Thymus (tissue), 14 donors: ENCODE measurements at places on chromosomes 7 and 10. TPM values are rescaled to one million over a fixed set of nuclear protein-coding genes. Genes with fewer than 3 reads are reported as not detected.

DNA sequence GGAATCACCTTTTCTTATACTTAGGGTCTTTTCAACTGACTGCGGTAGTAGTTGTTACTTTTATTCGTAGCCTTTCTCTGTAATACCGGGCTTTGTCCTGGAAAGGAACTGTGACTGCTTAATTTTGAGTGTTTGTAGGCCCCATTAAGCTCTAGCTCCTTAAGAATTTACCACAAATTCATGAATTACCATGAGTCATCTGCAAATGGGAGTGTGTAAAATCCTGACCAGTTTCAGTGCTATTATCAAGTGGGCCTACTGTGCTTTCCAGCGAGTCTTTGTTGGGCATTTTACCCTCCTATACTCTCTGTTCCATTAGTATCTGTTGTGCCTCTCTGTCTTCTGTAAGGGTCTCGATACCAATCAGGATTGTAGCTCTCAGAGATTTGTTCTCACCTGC is 49.7 kb downstream of the ZMYND11 start:
- no peak for DNase-seq

GRCh38 chr7:137110091-137110509 is 233.4 kb downstream of the PTN start:
- no peak for DNase-seq

GRCh38 chr10:76341740-76342139 is 910.3 kb downstream of the LRMDA start:
- DNase-seq = no peak

DNA sequence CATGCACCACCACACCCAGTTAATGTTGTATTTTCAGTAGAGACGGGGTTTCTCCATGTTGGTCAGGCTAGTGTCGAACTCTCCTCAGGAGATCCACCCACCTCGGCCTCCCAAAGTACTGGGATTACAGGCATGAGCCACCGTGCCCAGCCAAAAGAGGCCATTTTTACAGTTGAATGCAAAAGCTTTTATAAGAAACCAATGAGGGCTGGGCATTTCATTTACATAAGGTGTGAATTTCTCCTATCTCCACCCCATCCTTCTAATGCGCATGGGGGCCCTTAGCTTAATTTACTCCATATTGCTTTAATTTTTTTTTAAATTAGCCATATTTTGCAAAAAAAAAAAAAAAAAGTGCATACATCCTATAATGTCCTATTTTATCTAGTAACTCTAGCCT is 25.1 kb upstream of the EIF4H start:
- DNase-seq = no peak

GRCh38 chr7:47132471-47132870 is 449.4 kb downstream of the TNS3 start:
- DNase-seq = no peak

DNA sequence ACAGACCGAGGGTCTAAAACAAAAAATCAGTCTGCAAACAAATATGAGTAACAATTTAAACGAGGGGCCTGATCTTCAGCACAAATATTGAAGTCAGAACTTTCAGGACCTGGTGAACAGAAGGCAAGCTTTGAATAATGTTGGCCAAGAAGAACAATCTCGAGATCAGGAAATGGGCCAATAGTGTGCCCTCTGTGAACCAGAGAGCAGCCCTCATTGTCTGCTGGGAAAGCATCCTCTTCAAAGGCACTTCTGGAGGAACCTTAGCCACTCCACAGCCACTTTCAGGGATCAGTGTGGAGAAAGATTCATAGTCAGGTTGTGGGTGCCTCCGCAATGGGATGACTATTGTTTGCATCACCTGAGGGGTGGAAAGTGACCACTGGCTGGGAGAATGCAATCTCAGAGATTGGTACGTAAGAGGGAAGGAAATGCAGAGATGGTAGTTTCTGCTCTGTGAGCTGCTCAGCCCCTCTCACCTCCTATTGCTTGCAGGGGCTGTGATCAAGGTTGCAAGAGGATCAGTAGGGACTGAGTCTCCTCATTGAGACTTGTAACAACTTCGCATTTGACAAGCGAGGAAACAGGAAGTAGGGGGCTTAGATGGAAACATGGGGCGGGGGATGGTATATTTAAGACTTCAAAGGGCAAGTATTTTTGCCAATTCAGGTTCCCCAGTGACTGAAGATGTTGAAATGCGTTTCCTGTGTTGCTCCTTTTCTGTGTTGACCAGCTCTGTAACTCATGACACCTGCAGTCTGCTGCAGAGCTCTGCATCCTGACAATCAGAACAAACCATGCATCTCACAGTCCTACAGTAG is 28.4 kb upstream of the IFRD1 start:
- peak; percentile 77 for DNase-seq

DNA sequence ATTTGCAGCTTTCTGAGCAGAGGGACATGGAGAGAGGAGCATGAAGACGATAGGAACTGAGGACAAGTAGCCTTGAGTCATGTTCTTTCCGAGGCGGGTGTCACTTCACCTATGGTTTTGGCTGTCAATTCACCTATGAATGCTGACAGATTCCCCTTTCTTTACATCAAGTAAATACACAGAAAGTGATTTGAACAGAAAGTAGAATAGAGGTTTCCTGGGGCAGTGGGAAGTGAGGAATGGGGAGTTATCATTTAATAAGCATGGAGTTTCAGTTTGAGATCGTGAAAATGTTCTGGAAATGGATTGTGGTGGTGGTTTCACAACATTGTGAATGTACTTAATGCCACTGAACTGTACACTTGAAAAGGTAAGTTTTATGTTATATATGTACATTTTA is 138.4 kb upstream of the MDFIC start:
- no peak for DNase-seq

GRCh38 chr7:115056019-115056418 is 134.1 kb downstream of the MDFIC start:
- no peak for DNase-seq

- no peak for DNase-seq
Observed at GRCh38 chr7:132501956-132502355, 74.3 kb downstream of the PLXNA4 start.

- no peak for DNase-seq
Observed at GRCh38 chr7:127317447-127317961, 64.8 kb upstream of the GRM8 start.

- no peak for DNase-seq
Observed at GRCh38 chr7:82685214-82685613, 241.6 kb upstream of the CACNA2D1 start.

GRCh38 chr10:91296471-91296870 is 76.0 kb downstream of the PCGF5 start:
- no peak for DNase-seq

GRCh38 chr7:78967046-78967445 is 486.4 kb downstream of the MAGI2 start:
- no peak for DNase-seq

DNA sequence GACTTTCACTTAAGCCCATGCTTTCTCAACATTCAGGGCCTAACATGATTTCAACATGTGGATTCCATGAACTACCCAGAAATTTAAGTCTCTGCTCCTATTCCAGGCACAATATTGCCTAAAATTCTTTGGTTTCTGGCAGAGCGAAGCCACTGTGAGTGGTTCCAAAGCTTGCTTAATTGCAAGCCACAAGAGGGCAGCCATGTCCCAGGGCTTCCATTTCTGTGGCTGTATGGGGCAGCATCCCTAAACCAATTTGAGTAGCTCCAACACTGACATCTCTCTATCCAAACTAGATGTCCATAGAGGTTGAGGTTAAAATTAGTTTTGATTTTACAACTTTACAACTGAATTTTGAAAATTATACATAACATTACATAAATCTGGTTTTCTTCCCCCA is 56.3 kb upstream of the MDFIC start:
- peak; percentile 9 for DNase-seq

DNA sequence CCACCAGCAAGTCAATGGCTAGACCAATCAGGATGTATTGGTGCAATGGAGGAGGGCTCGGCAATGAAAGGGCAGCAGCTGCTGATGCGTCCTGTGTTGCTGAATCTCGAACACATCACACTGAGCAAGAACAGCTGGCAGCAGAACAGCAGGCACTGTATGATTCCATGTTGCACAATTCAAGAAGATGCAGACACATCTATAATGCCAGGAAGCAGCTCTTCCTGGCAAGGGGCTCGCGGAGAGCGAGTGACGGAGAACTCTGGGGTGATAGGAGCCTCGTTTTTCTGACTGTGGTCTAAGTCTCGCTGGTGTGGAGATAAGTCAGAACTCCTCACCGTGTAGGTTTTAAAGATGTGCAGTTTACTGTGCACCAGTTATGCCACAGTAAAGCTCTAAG is 24.8 kb upstream of the PFKP start:
- no peak for DNase-seq

DNA sequence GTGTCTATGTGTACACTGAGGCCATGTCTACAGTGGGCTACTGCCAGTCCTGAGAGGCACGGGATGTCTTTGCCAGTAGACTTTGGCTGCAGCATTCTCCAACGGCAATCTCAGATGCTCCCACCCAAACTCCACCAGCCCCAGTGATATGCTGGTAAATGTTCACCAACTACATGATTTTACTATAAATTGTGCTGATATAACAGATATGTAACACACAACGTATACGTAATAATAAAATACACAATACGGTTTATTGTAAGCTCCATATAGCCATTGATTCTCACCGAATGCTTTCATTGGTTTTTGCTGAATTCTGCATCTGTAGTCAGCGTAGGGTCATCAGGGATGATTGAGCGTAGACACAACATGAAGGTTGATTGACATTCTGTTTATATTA is 47.3 kb upstream of the C7orf33 start:
- no peak for DNase-seq

GRCh38 chr7:98116656-98117461 is 10.2 kb downstream of the LMTK2 start:
- no peak for DNase-seq

GRCh38 chr10:49519717-49520116 is 19.2 kb downstream of the ERCC6 start:
- no peak for DNase-seq

DNA sequence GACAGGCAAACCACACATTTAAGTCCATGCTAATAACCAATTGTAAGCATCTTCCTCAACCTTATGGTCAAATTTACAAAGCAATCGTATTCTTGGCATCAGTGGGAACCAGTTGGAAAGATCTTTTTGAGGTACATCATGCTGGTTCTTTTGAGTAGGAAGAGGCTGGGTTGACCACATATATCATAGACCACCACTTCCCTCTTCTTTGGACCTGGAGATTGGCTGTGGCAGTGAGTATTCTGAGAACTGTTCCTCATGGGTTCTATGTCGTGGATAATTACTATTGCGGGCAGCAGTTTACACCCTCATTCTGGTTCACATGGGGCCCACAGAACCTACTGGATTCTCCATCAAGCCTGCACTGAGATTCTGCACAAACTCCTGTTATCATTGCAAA is 35.5 kb upstream of the C1GALT1 start:
- DNase-seq = no peak

GRCh38 chr10:46245381-46245900 is 41.4 kb upstream of the ANTXRL start:
- DNase-seq = no peak

GRCh38 chr7:66877577-66878300 is 43.3 kb upstream of the TMEM248 start:
- DNase-seq = no peak

- no peak for DNase-seq
Observed at GRCh38 chr10:26517141-26517867, 79.2 kb downstream of the APBB1IP start.

DNA sequence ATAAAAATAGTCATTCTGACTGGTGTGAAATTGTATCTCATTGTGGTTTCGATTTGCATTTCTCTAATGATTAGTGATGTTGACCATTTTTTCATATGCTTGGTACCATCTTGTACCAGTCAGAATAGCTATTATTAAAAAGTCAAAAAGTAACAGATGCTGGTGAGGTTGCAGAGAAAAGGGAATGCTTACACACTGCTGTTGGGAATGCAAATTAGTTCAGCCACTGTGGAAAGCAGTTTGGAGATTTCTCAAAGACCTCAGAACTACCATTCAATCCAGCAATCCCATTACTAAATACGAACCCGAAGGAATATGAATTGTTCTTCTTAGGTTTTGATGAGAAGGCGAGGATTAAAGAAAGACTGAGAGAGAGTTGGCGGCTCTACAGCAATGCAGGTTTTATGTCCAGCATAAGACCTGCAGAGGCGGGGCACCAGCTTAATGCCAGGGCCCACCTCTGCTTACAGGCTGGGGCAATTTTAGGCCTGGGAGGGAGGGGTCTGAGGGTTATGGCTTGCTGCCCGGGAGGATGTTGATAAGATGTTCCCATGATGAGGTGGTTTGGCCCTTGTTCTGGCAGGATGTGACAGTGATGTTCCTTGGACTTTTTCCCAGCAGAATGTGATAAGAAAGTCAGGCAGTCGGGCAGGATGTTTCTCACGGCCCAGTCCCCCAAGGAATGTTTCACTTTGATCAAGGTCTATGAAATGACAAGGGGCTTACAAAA is 74.4 kb downstream of the MEST start:
- no peak for DNase-seq

GRCh38 chr7:46079421-46079820 is 158.3 kb upstream of the IGFBP3 start:
- no peak for DNase-seq

DNA sequence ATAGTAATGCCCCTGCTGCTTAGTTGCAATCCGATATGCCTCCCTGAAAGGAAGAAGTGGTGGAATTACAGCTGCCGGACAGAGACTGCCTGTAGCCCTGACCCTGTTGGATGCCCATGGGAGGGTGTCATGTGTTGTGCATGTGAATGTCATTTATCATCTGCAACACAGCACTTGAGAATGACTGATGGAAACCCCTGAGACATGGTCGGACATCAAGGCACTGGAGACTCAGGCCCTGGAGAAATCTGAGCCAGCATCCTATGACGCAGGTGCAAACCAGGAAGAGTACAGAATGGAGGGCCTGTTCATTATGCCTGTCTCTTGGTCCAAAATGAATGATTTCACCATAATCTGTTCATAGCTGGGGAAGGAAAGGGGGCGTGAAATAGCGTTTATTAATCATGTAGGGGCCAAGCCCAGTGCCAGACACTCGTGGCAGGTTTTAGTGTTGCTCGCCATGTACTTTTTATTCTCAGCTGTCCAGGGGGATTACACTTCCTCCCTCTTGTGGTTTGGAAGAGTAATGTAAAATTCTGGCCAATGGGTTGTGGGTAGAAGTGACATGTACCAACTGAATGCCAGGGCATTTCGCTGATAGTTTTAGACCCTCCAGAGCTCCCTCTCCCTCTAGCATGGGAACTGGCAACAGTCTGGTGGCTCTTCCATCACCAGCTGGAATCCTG is 23.0 kb upstream of the LEP start:
- DNase-seq = no peak

Gene MBL2
- 0.05 TPM for total RNA-seq

Gene ANKRD22
- total RNA-seq = 15.5 TPM

Gene GCK
- 0.24 TPM for total RNA-seq

Gene CNPY1
- not detected for total RNA-seq

Gene SORBS1
- 1.9 TPM for total RNA-seq

Gene AZGP1
- total RNA-seq = 0.76 TPM

Gene UTF1
- total RNA-seq = not detected

Gene NXPH1
- 0.05 TPM for total RNA-seq

Gene NKX2-3
- total RNA-seq = 0.05 TPM

Gene JMJD1C
- total RNA-seq = 70.8 TPM

Gene ARMC3
- total RNA-seq = 0.09 TPM

Gene SERPINE1
- 2.1 TPM for total RNA-seq

Gene INMT
- total RNA-seq = 0.94 TPM

Gene NUTM2B
- 0.61 TPM for total RNA-seq

Gene ABCC2
- 1.1 TPM for total RNA-seq

Gene DGKI
- total RNA-seq = 0.33 TPM
